Activated CD8-positive, alpha-beta T cell treated with anti-CD3 and anti-CD28 coated beads, Interleukin-2, amount 10 ng/mL, durations not matched to agents 7 days and 5 days (primary cell): ENCODE measurements at places on chromosomes 11 and 22.

- DNase-seq = no peak
Measured at GRCh38 chr22:25745341-25746011, 3.5 kb downstream of the MYO18B start.

- no peak for DNase-seq
Measured at GRCh38 chr11:36300650-36301049, 4.6 kb downstream of the PRR5L start.

DNA sequence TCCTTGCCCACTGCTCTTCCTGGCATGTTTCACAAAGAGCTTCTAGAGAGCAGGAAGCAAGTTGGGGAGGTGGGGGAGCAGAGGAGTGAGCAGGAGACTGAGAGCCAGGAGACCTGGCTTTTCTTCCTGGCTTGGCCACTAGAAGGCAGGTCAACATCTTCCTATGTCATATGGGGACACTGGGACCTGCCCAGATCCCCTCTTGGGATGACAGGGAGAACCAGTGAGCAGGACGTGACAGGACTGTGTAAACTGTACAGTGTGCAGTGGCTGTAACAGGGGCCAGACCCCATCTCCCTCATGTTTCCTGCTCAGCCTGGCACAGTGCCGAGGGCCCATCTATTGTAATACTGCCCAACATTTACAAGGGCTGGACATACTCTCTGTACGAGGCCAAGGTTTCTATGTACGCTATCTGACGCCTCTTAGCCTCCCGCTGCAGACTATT, 29.4 kb downstream of the GDPD5 start:
- DNase-seq = no peak

- no peak for DNase-seq
Measured at GRCh38 chr11:126163074-126163700, 48.3 kb downstream of the RPUSD4 start.
